ENCODE measurements at places on chromosomes 13 and 19. TPM values are rescaled to one million over a fixed set of nuclear protein-coding genes. Genes with fewer than 3 reads are reported as not detected.
A peak's percentile ranks its signal among the peaks of the same experiment; 100 is the strongest.

The ZNF878 gene
- total RNA-seq = not detected

GRCh38 chr19:13003081-13003480 is 7.8 kb downstream of the NFIX start:
- DNase-seq = no peak

DNA sequence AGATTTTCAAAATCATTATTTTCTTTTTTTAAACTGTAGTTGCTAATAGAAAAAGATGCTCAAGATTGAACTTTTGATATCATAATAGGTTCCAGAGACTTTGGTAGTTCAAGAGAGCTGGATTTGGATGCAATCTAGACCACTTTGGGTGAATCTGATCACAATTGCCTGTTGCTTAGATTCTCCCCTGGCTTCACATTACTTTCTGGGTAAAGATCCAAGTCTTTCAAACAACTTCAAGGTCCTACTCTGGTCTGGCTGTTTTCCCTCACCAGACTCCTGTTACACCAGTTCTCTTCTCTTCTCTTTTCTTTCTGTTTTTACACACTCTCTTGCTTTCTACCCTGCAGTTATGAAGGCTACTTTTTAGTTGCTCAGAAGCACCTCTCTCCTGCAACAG is 7.4 kb upstream of the SPRY2 start:
- no peak for DNase-seq

The ERICH4 gene
- total RNA-seq = not detected

DNA sequence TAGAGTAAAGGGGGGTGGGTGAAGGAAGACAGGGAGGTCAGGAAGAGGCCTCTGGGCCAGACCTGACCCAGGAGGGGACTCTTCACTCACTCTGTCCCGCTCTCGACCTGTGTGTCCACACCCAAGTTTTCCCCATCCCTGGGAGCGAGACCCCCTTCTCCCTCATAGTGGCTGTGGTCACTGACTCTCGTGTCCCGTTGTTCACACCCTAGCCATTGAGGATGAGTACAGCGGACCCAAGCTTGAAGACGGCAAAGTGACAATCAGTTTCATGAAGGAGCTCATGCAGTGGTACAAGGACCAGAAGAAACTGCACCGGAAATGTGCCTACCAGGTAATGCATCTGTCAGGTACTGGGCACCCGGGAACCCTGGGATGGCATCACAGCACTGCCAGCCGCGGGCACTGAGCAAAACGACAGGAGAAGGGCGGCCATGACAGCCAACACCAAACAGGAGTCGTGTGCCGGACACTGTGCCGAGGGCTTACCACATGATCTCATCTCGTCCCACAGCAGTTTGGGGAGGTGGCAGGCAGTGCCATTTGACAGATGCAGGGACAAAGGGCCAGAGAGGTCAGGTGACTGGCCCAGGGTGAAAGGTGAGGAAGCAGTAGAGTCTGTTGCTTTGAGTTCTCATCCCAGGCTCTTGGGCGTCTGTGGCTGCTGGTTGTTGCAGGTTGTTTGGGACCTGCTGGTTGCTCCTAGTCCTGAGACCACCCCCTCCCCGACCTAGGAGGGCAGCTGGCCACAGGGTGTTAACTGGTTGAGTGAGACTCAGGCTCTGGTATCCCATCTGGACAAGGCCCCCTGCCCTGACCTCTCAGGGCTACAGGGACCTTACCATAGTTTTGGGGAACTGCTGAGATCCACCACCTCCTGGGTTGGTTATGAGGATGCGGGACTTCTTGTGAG is 29.6 kb downstream of the PPP5C start:
- DNase-seq = peak; percentile 73

DNA sequence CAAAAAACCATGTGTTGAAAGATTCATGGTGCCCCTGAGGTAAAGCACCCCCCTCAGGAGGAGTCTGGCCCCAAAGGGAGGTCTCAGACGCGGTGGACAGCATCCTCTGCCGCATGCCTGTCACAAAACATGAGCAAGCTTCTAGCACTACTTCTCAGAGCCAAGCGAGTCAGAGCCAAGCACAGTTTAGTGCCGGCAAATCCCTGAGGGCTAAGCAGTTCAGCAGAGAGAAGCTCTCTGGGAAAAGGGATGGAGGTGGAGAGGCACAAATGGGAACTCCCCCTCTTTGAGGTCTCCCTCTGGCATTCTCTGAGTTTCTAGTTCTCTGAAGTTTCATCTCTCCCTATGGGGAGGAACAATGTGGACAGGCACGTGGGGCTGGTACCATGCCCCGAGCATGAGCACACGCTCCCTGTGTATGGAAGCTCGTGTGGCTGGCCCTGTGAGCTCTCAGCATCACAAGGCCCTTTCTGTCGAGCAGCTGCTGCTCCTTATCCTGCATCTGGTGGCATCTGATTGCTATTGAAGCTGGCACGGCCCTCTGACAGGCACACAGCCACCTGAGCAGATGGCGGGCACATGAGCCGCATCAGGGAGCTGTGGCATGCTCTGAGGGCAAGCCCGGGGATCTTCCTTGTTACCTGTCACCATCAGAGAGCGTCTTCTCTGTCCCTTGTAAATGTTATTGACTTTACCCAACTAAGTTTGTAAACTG is 325.1 kb downstream of the SLC7A1 start:
- DNase-seq = no peak

DNA sequence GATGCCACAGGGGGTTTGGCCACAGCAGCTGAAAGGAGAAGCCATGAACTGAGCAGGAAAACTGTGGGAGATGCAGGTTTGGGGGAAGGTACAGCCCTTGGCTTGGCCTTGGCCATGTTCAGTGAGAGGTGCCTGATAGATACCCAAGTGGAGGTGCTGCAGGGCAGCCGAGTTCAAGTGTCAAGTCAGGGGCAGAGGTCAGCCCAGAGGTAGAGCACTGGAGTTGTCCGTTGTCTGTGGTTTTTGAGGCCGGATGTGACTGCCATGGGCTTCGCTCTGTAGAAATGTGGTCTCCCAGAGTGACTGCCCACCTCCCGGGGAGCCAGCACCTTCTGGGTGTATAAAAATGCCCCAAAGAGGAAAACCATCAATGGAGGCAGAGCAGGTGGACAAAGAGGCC is 65.3 kb downstream of the DPF1 start:
- DNase-seq = no peak

DNA sequence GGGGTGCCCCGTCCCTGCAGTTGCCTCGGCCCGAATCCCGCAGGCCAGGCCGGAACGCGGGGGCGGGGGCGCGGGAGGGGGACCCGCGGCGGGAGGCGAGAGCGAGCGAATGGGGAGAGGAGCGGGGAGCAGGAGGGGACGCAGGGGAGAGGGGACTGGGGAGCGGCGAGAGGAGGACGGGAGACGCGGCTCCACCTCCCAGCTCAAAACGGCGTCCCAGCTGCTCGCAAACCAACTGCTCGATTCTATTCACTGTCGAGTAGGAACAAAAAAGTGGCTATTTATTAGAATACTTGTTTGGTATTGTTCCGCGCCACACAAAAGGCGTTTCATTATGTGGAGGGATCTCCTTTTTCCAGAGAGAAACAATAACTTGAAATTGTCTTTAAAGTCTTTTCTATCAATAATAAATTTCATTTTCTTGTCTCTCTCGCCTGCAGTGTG is 10.6 kb upstream of the SOX1 start:
- no peak for DNase-seq

- DNase-seq = no peak
These were observed 23.3 kb upstream of the SPART start for GRCh38 chr13:36369268-36370107.

DNA sequence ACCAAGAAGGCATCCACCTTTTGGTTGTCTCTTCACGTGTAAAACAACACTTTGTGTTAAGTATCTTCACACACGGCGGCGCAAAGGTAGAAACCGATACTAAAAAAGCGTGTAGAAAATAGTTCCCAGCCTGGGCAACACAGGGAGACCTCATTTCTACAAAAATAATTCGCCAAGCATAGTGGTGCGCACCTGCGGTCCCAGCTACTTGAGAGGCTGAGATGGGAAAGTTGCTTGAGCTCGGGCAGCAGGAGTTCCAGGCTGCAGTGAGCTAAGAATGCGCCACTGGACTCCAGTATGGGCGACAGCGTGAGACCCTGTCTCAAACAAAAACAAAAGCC is 573 bp upstream of the ERCC5 start:
- no peak for DNase-seq

GRCh38 chr13:26558074-26558805 is 757 bp downstream of the WASF3 start:
- DNase-seq = no peak

The IQCN gene
- 1.1 TPM for total RNA-seq

DNA sequence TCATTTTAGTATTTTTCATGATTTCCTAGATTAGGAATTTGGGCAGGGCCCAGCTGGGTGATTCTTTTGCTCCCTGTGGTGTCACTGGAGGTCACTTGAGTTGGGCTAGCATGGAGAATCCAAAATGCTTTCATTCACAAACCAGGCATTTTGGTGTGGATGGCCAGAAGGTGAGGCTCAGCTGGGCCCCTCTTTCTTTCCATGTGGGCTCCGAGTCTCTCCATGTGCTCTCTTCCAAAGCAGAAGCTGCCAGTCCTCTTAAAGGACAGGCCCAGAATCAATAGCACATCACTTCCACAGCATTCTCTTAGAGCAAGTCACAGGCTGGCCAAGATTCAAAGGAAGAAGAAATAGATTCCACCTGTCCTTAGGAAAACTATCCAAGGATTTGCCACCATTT is 21.8 kb upstream of the IGLON5 start:
- no peak for DNase-seq

The LILRA5 gene
- 2.1 TPM for total RNA-seq

DNA sequence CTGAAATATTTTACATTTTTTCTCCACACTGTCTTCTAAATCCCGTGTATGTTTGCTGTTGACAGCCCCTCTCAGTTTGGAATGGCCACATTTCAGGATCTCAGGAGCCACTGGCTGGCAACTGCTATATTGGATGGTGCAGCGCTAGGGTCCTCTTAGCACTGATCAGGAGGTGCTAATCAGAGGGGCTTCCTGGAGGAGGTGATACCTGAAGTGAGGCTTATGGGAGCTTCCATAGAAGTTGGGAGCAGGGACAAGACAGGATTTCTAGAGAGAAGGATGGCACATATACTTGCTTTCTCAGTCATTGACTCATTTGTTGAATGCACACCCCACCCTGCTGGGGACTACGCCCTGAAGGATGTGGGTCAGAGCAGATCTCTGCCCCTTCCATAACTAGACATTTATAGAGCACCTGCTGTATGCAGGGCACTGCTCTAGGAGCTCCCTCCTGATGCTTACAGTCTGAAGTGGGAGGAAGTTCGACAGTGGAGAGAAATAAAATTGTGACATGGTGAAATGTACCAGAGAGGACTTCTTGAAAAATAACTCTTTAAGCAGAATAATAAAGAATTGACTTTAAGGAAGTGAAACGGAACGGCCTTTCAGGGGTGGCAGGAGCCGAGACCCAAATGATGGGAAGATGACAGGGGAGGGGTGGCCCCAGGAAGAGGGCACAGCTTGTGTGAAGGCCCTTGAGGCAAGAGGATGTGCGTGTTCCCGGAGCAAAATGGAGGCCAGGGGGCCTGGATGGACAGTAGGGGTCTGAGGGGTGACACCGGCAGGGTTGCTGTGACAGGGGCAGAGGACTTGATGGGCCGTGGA is 13.1 kb downstream of the AP2A1 start:
- no peak for DNase-seq

GRCh38 chr13:66896933-66897332 is 333.2 kb downstream of the PCDH9 start:
- DNase-seq = no peak

DNA sequence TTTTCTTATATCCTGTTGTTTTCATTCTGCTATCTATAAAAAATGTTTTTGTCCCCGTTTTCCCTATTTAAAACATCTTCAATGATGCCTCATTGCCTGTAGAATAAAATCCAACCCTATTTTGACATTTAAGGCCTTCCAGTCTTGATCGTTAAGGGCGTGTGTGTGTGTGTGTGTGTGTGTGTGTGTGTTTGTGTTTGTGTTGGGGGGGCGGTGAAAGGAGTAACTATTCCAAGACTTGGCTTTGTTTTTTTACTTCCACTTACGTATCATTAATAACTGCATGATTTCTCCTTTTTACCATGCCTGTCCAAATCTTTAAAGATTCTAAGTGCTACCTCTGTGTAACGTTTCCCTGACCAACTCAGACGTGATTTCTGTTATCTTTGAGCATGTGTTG is 784 bp downstream of the PIBF1 start:
- DNase-seq = no peak

DNA sequence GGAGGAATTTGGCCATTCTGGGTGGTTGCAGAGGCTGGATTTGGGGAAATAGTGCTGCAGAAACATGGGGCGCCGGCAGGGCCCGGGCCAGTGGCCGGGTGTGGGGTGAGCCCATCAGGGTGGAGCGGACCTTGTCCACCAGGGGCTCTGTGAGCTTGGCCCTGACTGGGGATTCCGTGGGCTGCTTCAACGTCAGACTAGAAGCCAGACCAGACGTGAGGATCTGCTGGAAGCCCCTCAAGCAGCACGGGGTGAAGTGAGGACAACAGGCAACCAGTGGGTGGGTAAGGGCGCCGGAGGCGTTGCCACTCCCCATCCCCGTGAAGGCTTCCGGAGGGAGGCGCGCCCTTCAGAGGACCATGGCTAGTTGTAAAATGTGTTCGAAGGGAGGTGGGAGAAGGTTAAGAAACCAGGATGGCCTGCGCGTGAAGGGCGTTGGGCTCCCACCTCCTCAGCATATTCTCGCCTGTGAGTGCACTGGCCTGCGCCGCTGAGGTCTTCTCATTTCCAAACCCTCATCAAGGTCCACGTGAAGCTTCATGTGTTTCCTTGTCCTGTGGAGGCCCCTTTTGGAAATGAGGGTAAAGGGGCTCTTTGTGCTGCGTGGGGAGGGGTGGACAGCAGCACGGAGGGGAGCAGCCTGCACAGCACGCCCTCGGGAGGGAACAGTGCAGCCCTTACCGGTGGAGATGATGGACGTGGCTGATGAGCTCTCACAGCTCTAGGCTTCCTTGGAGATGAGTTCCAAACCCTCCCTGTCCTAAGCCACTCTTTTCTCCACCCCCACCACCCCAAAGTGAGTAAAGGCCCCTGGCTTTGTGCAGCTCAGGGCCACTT is 8.3 kb downstream of the TEX29 start:
- no peak for DNase-seq

- no peak for DNase-seq
These were observed 114.0 kb downstream of the COL4A2 start for GRCh38 chr13:110421061-110421460.

DNA sequence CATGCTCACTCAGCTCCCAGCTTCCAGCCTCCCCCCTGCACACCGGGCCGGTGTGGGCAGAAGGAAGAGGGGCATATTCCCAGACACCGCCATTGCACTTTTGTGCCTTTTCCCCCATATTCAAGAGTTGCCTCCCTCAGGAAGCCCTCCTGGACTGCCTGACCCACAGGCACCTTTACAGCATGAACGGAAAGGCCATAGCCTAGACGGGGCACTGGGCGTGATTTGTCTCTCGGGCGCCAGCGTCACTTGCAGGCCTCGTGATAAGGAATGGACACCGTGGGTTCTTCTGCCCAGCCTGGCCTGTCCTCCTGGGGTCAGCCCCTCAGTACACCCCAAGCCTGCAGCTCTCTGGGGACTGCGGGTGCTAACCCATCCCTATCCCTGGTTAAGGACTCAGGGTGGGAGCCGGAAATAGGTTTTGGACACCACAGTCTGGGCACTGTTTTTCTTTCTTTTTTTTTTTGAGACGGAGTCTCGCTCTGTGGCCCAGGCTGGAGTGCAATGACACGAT is 933 bp upstream of the UQCR11 start:
- no peak for DNase-seq

The AP1M1 gene
- 51.8 TPM for total RNA-seq

GRCh38 chr19:31337008-31337914 is 12.0 kb downstream of the TSHZ3 start:
- no peak for DNase-seq
